GM12865 (cell line): ENCODE measurements at places on chromosomes 7 and 10.

- DNase-seq: no peak
These were observed 23.7 kb downstream of the SH2B2 start for GRCh38 chr7:102310414-102310815.

DNA sequence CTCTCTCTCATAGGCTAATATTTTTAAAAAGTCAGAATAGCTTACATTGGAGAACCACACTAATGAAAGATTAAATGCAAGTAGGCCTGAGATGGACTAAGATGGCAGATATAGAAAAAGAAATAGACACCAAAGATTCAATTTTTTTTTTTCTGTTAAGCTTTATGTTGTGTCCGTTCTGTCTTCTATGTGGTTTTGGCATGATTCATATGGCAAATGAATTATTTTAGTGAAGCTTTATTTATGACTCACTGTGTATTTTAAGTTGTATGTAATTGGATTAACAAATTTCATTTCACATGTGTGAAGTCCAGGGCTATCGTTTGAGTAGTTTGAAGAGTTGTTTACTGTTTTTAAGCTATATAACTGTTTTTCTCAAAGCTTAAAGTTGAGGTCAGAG, 214.8 kb downstream of the CAMK1D start:
- no peak for DNase-seq

GRCh38 chr7:73623798-73624668, at the start of gene MLXIPL:
MLXIPL (minus strand) TSS chr7:73624522; CDS start chr7:73624492, 30 bp downstream.
- peak; percentile 39 for DNase-seq

- DNase-seq: peak; percentile 87
These were observed 32.6 kb upstream of the HERPUD2 start for GRCh38 chr7:35727571-35727970.

GRCh38 chr7:153258686-153259085, 499.1 kb downstream of the ACTR3B start:
- DNase-seq: no peak

- no peak for DNase-seq
These were observed 40.9 kb upstream of the ZNF32 start for GRCh38 chr10:43689618-43689954.

DNA sequence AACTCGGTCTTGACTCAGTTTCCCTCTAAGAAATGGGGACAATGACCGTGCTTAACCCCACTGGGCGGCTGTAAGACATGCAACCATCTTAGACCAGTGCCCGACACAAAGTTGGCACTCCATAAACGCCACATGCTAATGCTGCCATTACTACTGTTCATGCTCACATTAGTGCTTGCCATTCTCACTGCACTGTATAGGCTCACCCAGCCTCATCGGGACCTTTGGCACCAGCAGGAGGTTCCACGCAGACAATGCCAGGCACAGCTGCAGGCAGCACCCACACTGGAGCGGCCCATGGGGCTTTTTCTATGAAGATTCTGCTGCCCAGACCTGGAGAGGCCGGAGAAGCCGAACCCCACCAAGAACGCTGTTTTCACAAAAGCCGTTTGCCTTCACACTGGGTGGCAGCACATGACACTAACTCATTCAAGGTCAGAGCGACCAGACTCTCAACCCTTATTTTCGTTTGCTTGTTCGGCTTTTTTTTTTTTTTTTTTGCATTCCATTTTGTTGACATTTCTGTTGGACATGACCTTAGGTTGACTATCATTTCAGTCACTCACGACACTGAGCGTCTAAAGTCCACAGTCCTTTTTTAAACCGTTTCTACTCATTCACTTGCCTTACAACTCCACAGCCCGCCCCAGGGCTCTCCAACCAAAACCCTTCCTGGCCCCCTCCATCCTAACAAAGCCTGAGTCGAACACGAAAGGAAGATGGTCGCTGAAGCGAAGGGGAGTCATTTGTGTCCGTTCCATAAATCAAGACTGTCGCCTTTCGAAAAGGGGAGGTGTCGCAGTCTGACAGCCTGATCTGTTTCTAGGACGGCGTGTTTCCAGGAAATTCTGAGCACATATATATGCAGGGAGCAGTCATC, 124.4 kb upstream of the RNF32 start:
- no peak for DNase-seq

GRCh38 chr7:107023522-107024151, 20.9 kb upstream of the PRKAR2B start:
- no peak for DNase-seq

DNA sequence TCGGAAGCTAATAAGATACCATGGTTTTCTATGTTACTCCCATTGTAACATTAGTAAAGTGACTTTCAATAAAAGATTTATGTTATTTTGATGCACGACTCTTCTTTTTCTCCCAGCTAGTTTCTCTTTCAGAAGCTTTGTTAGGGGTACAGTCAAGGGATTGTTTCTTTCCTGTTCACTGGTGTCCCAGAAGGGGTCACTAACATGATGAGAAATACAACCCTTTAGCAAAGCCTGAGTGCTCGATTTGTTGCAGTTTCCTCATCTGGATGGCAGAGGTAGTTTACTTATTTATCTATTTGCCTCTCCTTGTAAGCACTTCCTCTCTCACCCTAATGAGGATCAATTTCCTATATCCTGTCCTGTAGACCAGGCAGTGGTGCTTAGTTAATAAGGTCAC, 17.0 kb downstream of the SRI start:
- peak; percentile 15 for DNase-seq

DNA sequence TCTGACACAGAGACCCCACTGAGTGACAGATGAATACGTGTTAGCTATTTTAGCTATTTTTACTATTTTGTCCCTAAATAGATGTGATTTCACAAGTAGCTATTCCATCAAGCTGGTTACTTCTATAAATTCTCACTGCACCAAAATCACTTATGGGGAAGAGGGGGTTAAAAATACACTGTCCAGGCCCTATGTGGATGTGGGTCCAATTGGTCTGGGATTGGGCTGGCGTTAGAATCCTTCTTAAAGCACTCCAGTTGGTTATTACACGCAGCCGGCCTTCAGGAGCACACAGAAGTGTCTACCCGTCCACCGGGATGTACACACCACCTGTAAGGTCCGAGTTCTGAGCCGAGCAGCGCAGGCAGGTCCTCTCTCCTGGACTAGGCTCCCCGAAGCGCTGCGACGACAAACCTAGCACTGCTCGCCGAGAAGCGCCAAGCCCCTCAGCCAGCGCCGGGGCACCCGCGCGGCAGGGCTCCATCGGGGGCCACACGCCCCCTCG, 222.3 kb upstream of the MKLN1 start:
- no peak for DNase-seq

GRCh38 chr7:38424750-38425463, 151.5 kb upstream of the TARP start:
- no peak for DNase-seq

GRCh38 chr10:12681252-12681651, 320.3 kb downstream of the CCDC3 start:
- no peak for DNase-seq

DNA sequence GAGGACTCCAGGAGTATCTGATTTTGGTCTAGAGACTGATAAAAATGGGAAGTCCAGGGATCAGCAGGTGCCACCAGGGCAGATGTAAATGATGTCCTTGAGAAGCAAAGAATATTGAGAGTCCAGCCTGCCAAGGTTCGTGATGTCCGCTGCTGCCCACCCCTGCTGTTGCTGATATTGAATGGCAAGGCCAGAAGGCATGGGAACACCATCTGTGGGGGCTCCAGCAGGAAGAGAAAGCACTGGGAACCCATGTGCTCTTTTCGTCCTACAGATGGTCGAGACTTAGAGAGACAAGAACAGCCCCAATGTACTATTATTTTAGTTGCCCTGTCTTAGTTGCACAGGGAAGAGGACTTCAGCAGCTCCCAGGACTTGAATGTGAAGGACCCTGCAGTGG, 363.9 kb downstream of the GALNT17 start:
- no peak for DNase-seq

DNA sequence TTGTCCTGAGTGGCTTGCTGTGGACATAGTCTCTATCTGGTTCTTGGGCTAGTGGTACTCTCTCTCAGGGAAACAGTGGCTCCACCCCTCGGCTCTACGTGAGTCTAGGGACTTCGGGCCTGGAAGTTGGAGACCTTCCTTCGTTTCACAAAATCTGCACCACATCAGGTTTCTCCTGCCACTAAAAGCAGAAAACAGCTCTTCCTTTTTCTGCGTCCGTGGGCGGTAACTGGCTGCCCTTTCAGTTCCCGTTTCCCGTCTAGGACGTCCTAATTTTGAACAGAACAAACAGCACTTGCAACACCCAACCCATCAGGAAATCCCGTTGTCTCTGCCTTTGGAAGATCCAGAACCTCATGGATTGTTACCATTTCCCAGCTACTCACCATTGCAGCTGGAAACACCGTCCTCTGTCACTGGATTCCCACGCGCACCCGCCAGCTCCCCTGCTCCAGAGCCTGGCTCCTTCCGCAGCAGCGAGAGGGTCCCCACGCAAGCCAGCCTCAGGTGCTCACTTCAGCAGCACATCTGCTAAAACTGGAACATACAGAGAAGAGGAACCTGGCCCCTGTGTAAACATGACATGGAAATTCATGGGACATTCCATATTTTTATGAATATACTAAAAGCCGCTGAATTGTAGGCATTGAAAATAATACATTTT, 311.4 kb upstream of the AKR1E2 start:
- peak; percentile 55 for DNase-seq

- no peak for DNase-seq
These were observed 25.7 kb upstream of the LRRC4 start for GRCh38 chr7:128056901-128057300.

DNA sequence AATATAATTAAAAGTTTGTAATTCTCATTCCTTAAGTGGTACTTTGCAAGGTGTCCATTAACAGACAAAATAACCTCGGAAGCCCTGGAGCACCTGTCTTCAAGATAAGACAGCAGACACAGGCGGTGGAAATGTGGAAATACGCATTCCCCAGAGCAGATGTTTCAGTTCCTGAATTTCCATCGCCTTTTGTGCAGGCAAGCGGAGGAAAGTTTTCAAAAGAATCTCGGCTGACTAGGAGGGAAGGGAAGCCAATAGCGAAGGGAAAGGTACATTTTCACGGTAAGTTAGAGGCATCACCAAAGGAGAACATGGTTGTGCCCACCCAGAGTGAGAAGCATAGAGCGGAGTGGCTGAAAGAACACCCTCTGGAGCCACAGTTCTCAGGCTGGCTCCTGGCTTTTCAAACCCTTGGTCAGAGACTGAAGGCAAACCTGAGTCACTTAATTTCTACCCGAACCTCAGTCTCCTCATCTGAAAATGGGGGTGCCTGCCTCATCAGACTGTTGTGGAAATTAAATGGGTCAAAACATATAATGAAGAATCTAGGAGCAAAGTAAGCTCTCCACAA, 13.6 kb downstream of the CPA1 start:
- no peak for DNase-seq

- no peak for DNase-seq
These were observed 414.1 kb upstream of the ETV1 start for GRCh38 chr7:14403587-14403986.

DNA sequence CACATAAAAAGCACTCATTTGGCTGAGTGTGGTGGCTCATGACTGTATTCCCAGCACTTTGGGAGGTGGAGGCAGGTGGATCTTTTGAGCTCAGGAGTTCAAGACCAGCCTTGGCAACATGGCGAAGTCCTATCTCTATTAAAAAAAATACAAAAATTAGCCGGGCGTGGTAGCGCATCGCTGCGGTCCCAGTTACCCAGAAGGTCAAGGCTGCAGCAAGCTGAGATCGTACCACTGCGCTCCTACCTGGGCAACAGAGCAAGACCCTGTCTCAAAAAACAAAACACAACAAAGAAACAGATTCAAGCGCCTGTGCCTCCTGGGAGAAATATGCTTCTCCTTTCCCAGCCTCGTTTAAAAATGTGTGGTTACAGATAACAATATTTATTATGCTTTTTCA, 2.2 kb upstream of the ABCF2 start:
- no peak for DNase-seq

GRCh38 chr7:106111655-106112117, 426 bp downstream of the SYPL1 start:
- no peak for DNase-seq

- DNase-seq: no peak
These were observed 213.9 kb downstream of the NSUN6 start for GRCh38 chr10:18437486-18437885.

GRCh38 chr10:33235251-33235884, 99.1 kb downstream of the NRP1 start:
- DNase-seq: no peak

DNA sequence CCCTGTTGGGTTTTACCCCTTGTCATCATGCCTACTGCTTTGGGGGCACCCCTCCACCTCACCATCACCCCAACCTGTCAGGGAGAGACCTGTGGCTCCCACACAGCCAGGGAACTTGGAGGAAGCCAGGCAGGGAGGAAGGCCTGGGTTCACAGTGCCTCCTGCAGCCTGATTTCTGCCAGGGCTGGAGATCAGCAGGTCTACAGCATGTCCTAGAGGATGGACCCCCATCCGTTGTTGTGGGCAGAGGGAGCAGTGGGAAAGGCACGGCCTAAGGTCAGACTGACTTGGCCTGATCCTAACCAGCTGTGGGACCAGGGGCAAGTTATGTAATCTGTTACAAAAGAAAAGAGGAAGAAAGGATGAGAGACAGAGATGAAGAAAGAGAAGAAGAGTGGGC, 28.2 kb downstream of the ZCCHC24 start:
- DNase-seq: no peak

DNA sequence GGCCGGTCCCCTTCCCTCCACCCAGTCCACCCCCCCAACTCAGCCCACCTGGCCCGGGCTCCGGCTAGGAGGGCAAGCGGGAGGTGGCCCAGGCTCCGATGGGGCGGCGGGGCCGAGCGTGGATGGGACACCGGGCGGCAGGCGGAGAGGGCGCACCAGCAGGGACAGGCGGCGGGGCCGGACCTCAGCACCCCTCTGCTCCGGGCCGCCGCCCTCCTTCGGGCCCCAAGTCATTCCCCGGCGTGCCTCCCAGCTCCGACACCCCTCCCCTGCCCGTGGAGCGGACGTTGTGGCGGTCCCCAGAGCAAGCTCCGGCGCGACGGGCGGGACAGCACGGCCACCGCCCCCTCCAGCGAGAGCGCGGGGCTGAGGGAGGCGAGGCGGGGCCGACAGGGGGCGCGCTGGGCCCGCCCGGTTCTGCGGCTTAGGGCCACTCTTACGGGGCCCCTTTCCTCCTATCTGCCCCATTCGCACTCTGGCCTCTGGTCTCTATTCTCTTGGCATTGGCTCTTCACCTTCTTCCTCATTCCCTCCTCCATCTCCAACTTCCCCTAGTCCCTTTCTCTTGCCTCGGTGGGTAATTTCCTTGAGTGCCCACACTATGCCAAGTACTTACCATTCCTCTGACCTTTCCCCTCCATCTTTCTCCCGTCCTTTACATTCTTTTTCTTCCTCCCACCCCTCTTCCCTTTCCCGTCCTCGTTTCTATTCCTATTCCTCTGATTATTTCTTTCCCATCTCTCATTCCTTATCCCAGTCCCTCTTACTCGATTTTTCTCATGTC, 701 bp upstream of the GBX1 start:
- peak; percentile 30 for DNase-seq

- DNase-seq: no peak
These were observed 34.5 kb downstream of the SMURF1 start for GRCh38 chr7:99109108-99110051.

GRCh38 chr7:51006483-51007235, 224.0 kb upstream of the GRB10 start:
- DNase-seq: no peak

DNA sequence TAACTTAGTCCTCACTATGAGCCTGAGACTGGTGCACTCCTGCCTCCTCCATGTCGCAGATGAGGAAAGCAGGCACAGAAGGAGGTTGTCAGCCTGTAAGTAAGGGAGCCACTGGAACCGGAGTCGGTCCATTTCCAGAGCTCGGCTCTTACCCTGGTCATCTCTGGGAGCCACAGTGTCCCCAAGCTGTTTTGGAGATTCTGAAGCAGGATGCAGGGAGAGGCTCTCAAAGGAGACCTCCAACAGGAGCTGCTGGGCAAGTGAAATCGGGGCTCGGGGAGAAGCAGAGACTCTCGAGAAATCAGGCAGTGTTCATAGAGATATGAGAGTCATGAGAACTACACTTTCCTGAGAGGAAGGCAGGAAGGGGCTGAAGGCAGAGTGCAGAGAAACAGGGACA, 39.0 kb downstream of the VSTM4 start:
- no peak for DNase-seq
